ENCODE measurements at places on chromosomes 11 and 22. TPM values are rescaled to one million over a fixed set of nuclear protein-coding genes. Genes with fewer than 3 reads are reported as not detected.

DNA sequence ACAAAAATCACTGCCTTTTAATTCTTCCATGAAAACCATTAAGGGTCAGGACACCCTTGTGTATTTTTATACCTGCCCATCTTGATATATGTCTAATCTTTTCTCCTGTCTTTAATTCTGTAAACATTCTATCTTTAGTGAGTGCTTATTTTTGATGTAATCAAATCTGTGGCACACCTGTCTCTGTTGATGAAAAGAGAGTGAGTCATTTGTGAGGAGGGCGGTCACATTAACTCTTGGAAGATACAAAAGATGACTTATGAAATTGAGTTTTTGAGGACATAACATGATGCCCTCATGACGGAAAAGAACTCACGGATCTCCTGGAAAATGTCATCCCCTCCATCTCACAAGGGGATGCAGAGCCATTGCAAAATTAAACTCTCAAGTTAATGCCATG is 206.5 kb upstream of the PGR start:
- DNase-seq = peak; percentile 10

DNA sequence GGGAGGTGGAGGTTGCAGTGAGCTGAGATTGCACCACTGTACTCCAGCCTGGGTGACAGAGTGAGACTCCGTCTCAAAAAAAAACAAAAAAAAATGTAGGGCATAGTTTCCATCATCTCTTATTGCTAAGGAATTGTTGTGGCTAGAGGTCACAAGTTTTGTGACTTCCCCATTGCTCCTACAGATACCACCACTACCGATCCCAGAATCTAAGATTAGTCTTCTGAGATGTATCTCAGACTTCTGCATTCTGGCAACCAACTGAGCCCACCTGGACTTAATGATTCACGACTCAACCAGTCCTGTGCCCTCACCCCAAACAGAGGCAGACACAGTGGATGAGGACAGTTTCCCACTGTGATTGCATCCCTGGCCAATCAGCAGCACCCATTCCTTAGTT is 148.9 kb downstream of the NECTIN1 start:
- DNase-seq = no peak

DNA sequence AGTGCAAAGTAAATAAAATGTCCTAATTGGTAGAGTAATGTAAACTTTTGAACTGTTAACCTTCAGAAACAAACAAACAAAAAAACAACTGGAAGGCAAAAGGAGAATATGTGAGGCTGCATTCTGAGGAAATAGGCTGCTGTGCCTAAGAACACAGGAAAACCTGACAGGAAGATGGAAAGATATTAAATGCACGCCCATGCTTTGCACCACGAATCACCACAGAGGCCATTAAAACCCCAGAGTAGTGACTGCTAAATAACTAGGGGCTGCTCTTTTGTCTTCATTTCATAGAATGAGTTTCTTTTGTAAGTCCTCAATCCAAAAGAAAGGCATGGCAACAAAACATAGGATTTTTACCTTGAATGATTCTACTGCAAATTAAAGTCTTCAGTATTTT is 436.0 kb downstream of the RAB38 start:
- no peak for DNase-seq

GRCh38 chr11:92399705-92400104 is 175.1 kb downstream of the FAT3 start:
- DNase-seq = no peak

DNA sequence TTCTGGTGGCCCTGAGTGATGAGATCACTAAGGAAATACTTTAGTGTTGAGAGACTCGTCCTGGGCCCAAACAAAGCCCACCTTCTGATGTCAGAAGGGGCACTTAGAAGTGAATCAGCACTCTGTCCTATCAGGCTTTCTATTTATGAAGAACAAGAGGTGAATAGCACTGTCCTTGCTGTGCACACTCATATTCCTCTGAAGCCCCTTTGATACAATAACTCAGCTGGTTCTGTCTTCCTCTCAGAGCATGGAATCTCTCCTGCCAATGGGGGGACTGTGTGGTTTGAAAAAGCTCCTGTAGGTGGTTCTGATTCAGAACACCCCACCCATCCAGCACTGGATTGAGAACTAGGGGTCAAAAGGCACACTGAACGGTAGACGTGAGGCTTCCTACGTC is 348.1 kb downstream of the ETS1 start:
- DNase-seq = no peak

DNA sequence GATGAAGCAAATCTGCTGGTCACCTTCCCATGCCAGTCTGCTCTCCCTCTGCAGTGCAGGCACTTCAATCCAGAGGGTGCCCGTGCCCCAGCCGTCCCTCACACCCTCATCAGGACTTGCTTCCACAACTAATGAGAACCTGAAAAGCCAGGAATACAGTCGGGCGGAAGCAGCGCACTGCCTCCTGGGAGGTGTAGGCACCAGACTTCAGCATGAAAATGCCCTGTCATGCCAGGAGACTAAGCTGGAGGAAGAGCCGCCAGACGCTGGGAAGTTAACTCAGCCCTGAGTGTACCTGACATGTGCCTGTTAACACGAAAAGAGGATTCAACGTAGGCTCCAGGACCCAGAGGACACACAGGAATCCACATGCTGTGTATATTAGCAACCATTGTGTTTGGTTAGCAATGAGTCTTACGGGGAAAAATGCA is 40.1 kb upstream of the FLI1 start:
- peak; percentile 10 for DNase-seq

DNA sequence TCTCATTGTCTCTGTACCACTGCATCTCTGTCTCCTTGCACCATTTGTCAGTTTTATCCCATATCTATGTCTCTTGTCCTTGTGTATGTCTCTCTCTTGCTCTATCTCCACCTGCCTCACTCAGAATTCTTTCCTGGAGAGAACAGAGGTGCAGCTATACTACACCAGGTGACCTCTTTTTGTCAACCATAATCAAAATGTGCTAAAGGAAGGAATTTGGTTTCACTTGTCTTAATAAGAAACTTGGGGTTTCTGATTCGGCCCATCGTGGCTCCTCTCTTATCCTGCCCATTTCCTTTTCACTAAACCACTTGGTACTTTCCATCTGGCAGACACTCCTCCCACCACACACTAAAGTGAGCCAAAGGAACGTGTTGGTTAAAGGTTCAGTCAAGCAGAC is 2.0 kb upstream of the C11orf42 start:
- no peak for DNase-seq

DNA sequence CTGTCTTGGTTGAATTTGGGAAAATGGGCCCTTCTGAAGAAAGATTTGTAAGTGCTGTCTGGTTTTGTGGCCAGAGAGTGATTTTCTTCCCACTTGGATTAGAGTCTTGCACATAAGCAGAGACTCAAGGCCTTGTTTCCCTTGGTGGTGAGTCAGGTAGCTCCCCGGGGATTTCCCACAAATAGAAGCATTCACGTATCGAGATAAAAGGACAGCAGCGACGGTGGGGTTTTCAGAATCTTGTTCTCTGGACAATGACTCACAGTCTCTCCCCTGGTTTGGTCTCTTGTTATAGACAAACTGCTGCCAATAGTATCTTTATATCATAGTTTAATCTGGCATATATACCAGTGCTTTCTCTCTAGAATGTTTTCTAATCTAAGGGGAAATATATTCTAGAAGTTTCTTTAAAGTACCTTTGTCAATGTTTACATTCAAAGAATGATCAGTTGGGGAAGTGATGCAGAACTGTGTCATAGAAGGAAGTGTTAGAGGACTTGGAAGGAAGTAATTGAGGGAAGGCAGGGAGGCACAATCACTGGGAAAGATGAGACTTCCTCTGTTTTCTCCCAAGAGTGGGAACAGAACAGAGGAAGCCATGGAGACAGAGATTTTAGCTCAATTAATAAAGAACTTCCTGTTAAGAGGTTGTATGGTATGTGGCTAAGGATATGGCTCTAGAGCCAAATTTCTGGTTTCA is 18.1 kb downstream of the POLA2 start:
- peak; percentile 96 for DNase-seq

- DNase-seq = peak; percentile 56
These were observed 146.7 kb downstream of the CTTN start for GRCh38 chr11:70544774-70545609.

DNA sequence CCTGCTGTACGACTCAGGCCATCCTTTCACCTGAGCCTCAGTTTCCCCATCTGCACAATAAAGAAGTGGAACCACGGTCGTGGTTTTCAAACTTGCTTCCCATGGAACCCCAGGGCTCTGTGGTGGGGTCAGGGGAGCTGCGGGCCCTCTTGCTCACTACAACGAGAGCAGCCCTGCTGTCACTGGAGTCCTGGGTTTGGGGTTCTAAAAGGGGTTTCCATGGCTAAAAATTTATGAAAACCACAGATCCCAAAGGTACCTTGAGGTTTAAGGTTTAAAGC is 45.4 kb upstream of the CARS1 start:
- DNase-seq = no peak

DNA sequence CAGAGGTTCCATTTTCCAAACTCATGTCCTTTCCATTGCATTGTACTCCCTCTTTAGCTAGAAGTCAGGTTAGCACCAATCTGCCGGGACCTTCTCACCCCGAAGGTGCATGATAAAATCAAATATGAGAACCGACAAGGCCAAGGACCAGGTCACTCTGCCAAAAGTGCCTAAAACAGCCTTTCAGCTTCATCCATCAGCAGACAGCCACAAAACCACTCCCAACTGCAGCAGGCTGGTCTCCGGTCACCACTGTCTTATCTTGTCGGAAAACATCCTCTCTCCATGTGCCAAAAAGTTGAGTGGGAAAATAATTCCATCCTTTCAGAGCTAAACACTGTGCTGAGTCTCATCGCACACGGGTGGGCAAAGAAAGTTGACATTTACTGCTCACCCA is 1.4 kb downstream of the PI4KA start:
- no peak for DNase-seq

- peak; percentile 30 for DNase-seq
These were observed 103.7 kb downstream of the GAB2 start for GRCh38 chr11:78313898-78314297.

Gene PTPRCAP
- total RNA-seq = 0.38 TPM

Gene WNT7B
- total RNA-seq = not detected

Gene TSPAN32
- total RNA-seq = not detected

Gene GLYAT
- total RNA-seq = not detected

Gene TRIM68
- total RNA-seq = 19.3 TPM

All from LHCN-M2 (cell line).